ENCODE measurements at places on chromosomes 2 and 18. TPM values are rescaled to one million over a fixed set of nuclear protein-coding genes. Genes with fewer than 3 reads are reported as not detected.

MC5R gene
- not detected for total RNA-seq

ITGA6 gene
- total RNA-seq = 165 TPM

PCARE gene
- under 0.01 TPM for total RNA-seq

ST8SIA5 gene
- total RNA-seq = under 0.01 TPM

SH3BP4 gene
- 37.5 TPM for total RNA-seq

ZSWIM2 gene
- total RNA-seq = not detected

ASPRV1 gene
- total RNA-seq = 0.09 TPM

LOXHD1 gene
- total RNA-seq = not detected

SULT1C2 gene
- total RNA-seq = not detected

TSPYL6 gene
- total RNA-seq = not detected

BIRC6 gene
- total RNA-seq = 131 TPM

TTR gene
- not detected for total RNA-seq

GALNT13 gene
- 0.36 TPM for total RNA-seq

UGT1A8 gene
- not detected for total RNA-seq

ANKRD29 gene
- 0.85 TPM for total RNA-seq

RBM43 gene
- total RNA-seq = 2.8 TPM

ANO7 gene
- total RNA-seq = 0.45 TPM

KIF5C gene
- 0.09 TPM for total RNA-seq

FN1 gene
- 3,205 TPM for total RNA-seq

SERPINB12 gene
- not detected for total RNA-seq

All from endothelial cell of coronary artery (primary cell).